ENCODE measurements at places on chromosomes 2 and 18.

DNA sequence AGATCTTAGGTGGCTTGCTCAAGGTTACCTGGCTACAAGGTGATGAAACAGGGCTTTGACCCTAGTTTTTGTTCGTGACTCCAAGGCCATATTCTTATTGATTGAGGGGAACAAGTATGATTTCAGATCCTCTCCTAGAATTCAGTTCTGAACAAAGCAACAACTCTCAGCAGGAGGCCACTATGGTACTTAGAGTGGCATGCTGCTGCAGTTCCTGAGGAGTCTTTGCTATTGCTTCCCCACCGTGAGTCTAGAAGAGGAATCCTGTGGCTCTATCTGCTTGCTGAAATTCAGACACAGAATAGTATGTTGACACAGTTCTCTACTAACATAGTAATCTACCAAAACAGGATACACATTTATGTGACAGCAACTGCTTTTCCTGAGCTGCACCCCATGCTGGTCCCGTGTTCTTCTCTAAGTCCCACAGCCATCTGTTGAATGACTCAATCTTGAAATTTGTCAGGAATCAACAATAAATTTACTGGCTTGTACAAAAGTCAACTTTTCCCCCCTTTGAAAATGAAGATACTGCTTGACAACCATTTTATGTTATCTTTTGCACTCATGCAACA lies 4.1 kb downstream of the TGFBRAP1 start:
- no peak for DNase-seq

GRCh38 chr2:22056621-22057132 lies 932.9 kb downstream of the TDRD15 start:
- DNase-seq: no peak

- no peak for DNase-seq
Observed at GRCh38 chr2:234019896-234020295, 30.6 kb upstream of the SPP2 start.

- DNase-seq: no peak
Observed at GRCh38 chr2:58923869-58924268, 682.7 kb upstream of the FANCL start.

DNA sequence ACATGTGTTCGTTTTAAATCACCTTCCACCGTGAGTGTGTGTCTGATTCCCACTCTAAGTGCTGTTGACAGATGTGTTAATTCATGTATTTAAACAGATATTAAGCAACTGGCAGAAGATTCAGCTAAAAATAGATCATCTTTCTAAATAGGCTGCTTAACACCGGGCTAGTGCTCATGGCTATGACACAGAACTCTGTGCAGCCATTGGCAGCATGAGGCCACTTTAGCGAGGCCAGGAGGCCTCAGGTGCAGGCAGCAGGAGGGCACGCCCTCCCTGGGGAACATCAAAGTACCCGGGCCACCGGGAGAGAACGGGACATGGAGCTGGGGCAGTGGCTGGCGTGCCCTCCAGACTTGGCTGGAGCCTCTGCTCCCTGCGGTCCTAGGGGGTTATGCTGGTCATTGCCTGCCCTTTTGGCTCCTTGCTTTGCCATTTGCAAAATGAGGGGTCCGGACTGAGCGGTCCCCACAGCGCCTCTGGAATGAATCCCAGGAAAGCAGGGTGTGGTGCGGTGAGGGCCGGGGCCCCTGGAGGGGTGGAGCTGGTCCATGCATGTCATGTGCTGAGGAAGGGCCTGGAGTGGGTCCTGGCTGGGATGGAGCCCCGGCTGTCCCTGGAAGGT lies 62.8 kb upstream of the HDAC4 start:
- no peak for DNase-seq

- DNase-seq: no peak
Observed at GRCh38 chr2:74513605-74514367, 464 bp upstream of the TLX2 start.

DNA sequence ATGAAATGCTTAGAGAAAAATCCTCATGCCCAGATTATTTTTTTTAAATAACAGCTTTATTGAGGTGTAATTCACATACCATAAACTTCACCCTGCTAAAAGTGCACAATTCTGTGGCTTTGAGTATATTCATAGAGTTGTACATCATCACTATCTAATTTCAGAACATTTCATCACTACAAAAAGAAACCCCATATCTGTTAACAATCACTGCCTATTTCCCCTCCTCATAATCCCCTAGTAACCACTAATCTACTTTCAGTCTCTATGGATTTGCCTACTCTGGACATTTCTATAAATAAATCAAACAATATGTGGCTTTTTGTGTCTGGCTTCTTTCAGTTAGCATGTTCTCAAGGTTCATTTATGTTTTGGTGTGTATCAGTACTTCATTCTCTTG lies 51.4 kb downstream of the OSBPL1A start:
- DNase-seq: peak; percentile 47

- peak; percentile 62 for DNase-seq
Observed at GRCh38 chr2:215920244-215921100, 92.9 kb downstream of the MREG start.

DNA sequence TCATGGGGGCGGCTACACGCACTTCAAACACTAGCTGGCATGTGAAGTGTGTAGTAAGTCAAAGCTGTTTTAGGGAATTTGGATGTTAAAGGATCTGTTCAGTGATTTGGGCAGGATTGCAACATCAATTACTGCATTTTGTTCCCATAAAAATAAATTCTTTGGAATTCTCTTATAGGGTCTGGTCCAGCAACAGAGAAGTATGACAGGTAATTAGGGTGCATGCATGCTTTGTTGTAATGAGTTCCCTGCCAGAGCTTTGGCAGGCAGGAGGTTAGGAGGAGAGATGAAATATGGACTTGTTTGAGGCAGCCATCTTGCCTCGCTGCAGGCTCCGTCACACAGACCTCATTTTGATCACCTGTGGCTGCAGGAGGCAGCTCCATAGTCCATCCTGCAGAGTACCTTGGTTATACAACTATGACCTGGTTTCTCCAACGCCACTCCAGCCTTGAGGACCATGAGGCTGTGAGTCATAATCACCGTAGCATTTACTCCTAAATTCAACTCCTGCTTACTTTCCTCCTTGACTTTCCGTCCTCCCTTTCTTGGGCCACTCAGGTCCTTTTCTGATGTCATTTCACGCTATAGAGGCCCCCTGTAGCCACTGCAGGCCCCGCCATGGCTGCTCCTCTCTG lies 26.5 kb upstream of the EML4 start:
- peak; percentile 73 for DNase-seq

DNA sequence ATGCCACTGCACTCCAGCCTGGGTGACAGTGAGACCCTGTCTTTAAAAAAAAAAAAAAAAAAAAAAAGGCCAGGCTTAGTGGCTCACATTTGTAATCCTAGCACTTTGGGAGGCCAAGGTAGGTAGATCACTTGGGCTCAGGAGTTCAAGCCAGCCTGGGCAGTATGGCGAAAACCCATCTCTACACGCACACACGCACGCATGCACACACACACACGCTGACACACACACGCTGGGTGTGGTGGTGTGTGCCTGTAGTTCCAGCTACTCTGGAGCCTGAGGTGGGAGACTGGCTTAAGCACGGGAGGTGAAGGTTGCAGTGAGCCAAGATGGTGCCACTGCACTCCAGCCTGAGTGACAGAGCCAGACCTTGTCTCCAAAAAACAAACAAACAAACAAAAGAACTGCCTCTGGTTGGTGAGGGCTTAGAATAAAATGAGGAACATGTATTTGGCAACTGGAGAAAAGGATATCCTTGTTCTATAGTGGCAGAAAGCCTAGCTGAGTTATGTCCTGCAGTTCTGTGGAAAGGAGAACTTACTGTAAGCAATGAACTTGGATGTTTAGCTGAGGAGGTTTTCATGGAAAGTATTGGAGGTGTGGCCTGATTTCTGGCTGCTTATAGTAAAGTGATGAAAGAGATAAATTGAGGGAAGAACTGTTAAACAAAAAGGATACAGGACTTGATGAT lies 34.0 kb downstream of the HAT1 start:
- DNase-seq: no peak

- no peak for DNase-seq
Observed at GRCh38 chr2:144516411-144516980, 3.4 kb downstream of the ZEB2 start.

GRCh38 chr18:50870138-50870845 lies 8.6 kb upstream of the ME2 start:
- DNase-seq: no peak

DNA sequence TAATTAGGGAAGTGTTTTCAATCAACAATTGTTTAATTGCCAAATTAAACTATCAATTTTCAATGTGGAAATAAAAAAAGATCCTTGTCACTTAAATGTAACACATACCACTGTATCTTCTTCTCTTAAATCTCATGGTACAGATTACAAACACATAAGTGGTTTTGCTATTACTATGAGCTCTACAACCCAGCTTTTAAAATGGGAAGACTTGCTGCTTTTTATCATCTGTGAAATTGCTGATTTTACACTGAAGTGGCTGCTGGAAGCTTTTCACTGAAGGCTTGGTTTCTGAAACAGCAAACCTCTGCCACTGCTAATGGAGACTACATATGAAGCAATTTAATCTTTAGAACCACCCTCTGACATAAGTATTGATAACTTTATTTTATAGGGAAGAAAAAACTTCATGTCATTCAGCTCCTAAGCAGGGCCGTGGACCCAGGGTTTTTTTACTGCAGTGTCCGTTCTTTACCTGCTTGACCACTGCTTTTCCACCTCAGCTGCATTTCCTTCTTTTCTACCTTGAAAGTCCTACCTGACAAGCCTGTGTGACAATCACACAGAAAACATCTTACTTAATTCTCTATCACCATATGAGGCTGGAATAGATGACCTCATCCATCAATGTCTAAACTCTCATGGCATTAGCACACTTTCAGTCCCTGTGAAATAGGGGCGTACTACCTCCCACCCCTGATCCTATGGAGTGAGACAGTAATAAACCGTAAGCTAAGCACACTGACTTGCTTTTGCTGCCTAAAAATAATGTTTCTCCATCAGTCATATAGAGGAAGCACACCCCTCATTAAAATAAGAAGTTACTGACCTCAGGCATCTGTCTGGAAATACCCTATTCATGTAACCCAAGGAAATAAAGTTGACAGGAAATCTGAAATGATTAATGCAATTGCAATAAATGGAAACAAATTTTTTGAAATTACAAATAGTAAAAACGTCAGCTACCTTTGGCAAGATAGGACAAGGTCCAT lies 19.2 kb upstream of the SLC8A1 start:
- no peak for DNase-seq

DNA sequence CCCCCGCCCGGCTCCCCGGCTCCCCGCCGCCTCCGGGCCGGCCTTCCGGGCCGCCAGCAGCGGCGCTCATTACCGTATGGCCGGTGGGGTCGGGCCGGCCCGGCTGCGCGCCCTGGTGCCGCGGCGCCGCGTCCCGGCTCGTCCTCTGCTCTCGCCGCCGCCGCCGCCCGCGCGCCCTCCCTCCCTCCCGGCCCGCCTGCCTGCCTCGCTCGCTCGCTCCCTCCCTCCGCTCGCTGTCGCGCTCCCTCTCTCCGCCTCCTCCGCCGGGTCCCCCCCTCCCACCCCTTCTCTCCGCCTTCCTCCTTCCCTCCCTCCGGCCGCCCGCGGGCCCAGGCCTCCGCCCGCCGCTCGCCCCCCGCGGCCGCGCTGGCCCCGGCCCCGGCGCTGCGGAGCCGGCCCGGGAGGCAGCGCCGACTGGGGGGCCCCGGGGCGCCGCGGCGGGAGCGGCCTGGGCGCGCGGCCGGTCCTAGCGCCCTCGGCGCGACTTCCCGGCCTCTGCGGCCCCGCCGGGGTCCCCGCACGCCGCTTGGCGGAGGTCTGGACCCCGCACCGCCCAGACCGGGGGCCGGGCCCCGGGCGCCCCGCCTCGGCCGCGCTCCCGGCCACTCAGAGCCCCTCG lies at the start of gene DNMT3A:
DNMT3A (minus strand) TSS at position 173 of the 619 bp plus-strand sequence. CDS start 27,941 bp downstream, outside the sequence.
- peak; percentile 55 for DNase-seq

DNA sequence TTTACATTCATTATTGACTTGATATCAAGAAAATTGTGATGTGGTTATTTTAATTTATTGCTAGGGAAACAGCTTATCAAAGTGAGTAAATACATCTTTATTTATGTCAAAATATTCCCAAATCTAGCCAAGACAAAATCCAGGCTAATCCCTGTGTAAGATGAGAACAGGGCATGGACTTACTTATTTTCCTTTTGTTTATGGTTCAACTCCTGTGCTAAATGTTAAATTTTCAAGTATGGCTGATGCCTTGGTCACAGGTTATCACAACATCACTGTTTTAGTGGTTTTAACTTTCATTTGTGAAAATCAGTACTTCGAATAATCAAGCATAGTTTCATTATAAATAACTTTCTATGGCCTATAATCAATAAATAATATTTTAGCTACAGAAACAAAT lies 657.0 kb upstream of the SYT4 start:
- no peak for DNase-seq

DNA sequence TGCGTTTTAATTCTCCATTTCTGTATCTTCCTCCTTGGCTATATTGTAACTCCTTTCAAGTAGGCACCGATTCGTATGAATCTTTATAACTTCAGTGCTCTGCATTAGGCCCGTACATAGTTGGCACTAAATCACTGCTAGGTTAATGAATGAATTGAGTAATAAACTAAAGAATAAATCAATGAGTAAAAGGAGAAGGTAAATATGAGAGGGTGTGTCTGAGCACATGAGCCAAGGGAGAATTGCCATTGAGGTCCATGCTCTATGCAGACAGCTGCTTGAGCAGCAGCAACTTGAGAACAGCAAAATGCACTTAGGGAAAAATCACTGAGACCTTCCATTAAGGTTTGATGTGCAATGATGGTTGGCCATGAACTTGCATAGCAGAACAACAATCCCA lies 11.2 kb upstream of the TRPM8 start:
- DNase-seq: no peak

GRCh38 chr18:12783524-12783923 lies 80.7 kb downstream of the PSMG2 start:
- no peak for DNase-seq

Measured in HAP-1 (cell line).